Activated CD4-positive, alpha-beta T cell treated with anti-CD3 and anti-CD28 coated beads, Interleukin-2, amount 50 U/mL, for 48 hours (primary cell): ENCODE measurements at places on chromosomes 4 and X.
A peak's percentile ranks its signal among the peaks of the same experiment; 100 is the strongest.

GRCh38 chrX:80513625-80514024 is 93.4 kb downstream of the TENT5D start:
- no peak for DNase-seq

DNA sequence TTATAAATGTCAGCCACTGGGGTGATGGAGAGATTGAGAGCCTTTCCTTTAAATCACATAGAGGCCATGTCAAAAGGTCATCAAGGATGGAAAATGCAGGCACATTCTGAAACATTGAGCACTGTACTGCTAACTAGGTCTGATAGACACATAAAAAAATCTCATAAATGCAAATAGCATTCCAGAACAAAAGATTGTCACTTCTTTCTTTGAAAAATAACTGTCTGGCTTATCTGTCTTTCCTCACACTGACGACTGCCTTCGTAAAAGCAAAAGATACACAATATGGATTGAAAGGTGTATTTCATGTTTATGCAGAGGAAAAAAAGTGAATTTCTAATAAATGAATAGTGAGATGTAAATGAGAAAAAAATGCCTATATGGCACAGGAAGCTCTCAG is 59.9 kb downstream of the PABPC4L start:
- DNase-seq, result no peak

GRCh38 chr4:172390331-172390730 is 577.1 kb downstream of the GALNTL6 start:
- no peak for DNase-seq

DNA sequence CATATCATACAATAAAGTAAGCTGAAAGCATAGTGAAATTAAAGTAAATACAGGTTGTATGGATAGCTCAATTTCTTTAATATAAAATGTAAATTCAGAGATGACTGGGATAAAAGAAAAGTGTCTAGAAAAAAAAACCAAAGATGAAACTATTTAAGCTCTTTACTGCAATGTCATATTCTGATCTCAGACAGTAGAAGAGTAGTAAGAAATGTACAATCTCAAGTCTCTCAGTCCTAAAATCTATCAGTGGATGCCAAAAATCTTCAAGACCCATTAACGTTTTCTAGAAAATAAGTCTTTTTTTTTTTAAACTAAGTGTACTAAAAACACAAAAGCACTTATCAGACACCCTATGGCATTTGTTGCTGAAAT is 13.8 kb downstream of the MGARP start:
- DNase-seq, result no peak

DNA sequence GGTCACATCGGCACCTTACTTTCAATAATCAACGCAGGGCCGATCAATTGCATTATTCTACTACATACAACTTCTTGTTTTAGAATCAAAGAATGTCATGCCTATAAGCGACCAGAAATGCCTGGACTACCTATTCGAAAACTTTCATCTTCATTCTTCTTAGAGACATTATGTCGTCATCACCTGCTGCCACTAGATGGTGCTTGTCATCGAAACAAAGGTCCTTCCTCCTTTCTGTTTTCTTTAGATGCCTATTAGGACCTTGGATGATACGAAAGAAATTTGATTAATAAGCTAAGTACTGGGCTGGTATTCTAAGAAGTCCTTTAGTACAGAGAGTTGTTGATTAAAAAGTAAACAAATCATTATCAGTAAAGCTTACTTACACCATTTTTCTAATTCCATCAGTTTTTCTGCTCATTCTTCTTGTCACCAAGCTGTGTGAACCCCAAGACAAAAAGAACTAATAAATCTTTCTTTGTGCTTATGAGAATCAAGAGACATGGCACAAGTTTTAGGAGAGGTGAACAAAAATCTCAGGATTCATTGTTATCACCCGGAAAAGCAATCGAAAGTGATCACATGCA is 154.5 kb upstream of the SLC4A4 start:
- DNase-seq, result peak; percentile 17

- no peak for DNase-seq
Observed at GRCh38 chrX:109585488-109585887, 39.5 kb downstream of the KCNE5 start.

DNA sequence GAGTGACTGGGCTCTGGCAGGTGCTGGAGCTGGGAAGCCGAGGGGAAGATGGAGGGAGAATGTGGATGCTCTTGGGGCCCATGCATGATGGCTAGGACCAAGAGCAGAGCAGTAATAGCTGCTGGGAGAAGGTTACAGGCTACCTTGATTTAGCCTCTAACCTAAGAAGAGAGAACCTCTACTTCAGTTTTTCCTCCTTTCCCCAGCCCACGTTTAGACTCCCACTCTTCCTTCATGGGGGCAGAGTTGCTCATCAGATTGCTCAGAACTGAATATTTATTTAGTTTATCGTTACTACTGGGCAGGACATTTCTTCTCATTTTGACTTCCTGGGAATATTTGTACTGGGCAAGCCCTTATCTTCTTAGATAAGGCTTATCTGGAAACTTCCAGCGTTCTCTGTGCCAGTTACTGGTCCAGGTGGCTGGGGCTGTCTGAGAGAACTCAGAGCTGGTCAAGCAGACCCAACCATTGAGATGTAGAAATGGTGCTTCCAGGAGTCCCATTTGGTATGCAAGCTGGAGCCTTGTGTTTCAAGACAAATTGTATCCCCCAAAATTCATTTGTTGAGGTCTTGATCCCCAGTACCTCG is 442.9 kb upstream of the BOD1L1 start:
- no peak for DNase-seq

DNA sequence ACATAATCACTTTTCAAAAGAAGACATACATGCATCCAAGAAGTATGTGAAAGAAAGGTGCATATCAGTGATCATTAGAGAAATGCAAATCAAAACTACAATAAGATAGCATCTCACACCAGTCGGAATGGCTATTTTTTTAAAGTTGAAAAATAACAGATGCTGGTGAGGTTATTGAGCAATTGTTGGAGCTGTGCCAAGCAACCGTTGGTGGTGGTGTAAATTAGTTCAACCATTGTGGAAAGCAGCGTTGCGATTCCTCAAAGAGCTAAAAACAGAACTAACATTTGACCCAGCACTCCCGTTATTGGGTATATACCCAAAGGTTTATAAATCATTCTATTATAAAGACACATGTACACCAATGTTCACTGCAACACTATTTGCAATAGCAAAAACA is 14.2 kb downstream of the COX7B2 start:
- DNase-seq, result no peak

DNA sequence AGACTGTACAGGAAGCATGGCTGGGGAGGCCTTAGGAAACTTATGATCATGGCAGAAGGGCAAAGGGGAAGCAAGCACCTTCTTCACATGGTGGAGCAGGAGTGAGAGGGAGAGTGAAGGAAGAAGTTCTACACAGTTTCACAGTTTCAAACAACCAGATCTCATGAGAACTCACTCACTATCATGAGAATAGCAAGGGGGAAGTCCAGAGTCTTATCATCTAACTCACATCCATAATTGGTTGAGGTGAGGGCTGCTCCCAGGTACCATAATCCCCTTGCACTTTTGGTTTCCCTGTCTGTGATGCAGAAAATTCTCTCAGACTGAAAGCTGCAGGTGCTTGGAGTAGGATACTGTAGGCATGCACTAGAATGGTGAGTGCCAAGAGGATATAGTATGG is 233.8 kb upstream of the CPEB2 start:
- no peak for DNase-seq

DNA sequence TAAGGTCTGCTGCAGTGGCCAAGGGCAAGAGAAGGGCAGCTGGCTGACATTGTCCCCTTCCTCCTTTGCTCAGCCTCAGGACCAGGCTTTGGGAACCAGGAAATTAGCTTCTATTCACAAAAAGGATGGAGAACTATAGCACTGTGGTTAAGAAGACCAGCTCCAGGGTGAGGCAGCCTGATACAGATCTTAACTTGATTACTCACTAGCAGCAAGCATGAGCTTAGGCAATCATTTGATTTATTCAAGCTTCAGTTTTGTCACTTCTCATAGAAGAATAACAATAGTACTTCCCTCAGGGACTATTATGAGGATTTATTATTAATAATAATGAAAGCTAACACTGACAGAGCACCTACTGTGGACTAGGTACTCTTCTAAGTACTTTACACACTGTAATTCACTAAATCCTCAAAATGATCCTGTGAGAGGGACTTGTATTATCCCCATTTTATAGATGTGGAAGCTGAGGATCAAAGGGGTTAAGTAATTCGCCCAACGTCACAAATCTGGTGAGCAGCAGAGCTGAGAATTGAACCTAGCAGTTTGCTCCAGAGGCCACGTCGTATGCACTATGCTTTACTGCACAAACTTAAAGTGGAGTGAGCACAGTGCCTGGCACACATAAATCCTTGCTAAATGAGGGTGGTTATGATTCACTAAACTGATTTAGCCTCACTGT is 130.4 kb upstream of the PAK3 start:
- no peak for DNase-seq

GRCh38 chr4:15385515-15385914 is 42.3 kb upstream of the C1QTNF7 start:
- no peak for DNase-seq

DNA sequence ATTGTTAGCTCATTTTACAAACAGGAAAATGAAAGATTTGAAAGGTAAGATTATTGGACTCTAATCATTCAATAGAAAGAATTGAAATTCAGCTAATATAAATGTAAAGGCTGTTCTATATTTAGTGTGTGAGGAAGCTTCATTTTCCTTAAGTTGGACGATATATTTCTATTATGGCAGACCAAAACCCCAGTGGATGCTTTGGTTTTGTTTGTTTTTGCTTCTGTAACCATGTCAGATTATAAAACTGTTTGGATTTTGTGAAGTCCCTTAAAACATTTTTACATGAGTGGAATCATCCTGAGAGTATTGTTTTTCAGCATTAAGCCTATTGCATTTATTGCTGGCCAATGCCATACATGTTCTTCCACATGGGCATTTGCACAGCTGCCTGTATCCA is 110.2 kb upstream of the ENPEP start:
- no peak for DNase-seq

DNA sequence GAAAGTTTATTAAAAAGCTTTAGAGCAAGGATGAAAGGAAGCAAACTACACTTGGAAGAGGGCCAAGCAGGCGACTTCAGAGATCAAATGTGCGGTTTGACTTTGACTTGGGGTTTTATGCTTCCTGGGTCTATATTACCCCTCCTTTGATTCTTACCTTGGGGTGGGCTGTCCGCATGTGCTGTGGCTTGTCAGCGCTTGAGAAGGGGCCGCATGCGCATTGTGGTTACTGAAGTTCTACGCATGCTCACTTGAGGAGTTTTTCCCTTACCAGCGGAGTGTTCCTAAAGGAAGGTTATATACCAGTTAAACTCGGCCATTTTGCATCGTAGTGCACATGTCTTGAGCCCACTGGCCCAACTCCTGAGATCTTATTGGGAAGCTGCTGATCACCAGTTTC is 9.9 kb downstream of the ZNF157 start:
- peak; percentile 53 for DNase-seq

DNA sequence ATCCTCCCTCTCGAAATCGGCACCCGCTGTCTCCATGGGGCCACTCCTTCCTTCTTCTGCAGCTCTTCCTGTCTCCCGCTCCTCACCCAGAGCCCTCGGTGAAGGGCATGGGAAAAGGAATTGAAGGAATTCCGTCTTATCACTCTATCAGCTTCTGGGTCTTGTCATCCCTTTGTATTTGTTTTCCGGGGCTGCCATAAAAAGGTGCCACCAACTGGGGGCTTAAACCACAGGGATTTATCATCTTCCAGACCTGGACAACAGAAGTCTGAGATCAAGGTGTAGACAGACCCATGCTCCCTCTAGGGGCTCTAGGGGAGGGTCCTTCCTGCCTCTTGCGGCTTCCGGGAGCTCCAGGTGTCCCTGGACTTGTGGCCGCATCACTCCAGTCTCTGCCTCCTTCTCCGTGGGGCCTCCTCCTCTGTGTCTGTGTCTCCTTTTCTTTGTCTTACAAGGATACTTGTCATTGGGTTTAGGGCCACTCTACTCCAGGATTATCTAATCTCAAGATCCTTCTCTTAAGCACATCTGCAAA is 24.0 kb downstream of the CD99 start:
- DNase-seq, result no peak

DNA sequence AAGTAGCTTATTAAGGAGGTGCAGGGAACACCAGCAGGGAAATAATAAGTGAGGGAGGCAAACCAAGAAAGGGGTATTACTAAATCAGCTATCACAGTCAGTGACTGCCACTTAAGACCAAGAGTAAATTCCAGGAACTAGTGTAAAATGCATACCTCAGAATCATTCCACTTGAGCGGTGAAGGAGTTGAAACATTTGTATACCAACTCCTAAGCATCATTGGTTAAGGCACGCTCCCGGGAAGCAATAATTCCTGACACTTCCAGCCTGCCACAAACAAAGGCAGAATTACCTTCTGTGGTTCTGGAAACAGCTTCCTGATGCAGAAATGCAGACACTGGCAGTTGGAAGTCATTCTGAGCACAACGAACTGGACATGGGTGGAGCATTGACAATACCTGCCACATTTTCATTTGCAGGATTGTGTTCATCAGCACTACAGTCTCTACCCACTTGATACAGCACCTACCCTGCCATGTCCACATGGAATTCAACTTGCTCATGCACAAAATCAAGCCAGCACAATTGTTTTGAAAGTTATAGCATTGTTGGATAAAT is 82.1 kb downstream of the PPP1R2C start:
- no peak for DNase-seq

GRCh38 chrX:68870357-68870756 is 41.5 kb downstream of the EFNB1 start:
- no peak for DNase-seq

GRCh38 chrX:109393859-109394258 is 88.0 kb downstream of the GUCY2F start:
- no peak for DNase-seq

GRCh38 chr4:145011636-145012035 is 86.4 kb downstream of the ANAPC10 start:
- no peak for DNase-seq

GRCh38 chr4:2812612-2813354 is 19.9 kb downstream of the SH3BP2 start:
- no peak for DNase-seq

DNA sequence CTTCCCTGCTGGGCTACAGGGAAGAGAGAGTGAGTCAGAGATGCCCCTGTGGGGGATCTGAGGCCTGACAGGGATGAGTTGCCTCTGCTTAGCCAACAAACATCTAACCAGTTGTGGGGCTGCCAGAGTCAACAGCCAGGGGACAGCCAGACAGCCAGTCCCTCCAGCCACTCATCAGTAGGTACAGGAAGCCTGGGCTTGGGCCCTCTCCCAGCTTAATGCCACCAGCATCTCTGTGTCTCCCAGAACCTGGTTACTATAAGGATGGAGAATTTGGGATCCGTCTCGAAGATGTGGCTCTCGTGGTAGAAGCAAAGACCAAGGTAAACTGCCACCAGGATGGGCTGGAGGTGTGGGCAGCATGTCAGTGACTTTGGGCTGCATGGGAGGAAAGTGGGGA is 17.3 kb upstream of the SASH3 start:
- no peak for DNase-seq
